ENCODE measurements at places on chromosomes 11 and 22. TPM values are rescaled to one million over a fixed set of nuclear protein-coding genes. Genes with fewer than 3 reads are reported as not detected.
A peak's percentile ranks its signal among the peaks of the same experiment; 100 is the strongest.

- peaks cover 8% of the 10 kb centered on the region for H3K36me3 ChIP-seq
- DNase-seq: no peak
- H3K4me3 ChIP-seq: no peak overlapping the region
- H3K27ac ChIP-seq: no peak overlapping the region
Measured at GRCh38 chr11:87081358-87081757, 43.6 kb downstream of the TMEM135 start.

GRCh38 chr11:117870103-117870952 is 6.1 kb downstream of the FXYD6 start:
- no peaks in the 10 kb centered on the region for H3K4me1 ChIP-seq
- no peaks in the 10 kb centered on the region for H3K36me3 ChIP-seq
- no peak overlapping the region for H3K4me3 ChIP-seq
- no peaks in the 10 kb centered on the region for H3K27me3 ChIP-seq

DNA sequence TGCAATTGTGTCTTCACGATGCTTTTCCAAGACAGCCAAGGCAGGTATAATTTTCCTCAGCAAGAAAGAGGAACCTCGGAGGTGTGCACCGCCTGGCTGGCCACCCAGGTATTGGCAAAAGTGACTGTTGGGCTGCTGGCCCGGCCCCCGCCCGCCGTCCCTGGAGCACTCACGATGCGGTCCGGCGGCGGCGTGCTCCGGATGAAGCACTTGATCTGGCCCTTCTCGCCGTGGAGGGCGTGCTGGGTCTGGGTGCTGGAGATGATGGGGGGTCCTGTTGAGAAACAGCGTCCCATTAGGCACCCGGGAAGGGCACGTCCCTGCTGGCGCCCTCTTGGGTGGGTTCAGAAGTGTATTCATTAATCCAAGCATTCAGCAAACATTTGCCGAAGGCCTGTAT is 84.8 kb downstream of the ST3GAL4 start:
- H3K4me1 ChIP-seq: no peaks in the 10 kb centered on the region
- no peak overlapping the region for H3K4me3 ChIP-seq
- H3K27ac ChIP-seq: no peak overlapping the region
- no peaks in the 10 kb centered on the region for H3K36me3 ChIP-seq
- no peak for DNase-seq
- no peaks in the 10 kb centered on the region for H3K27me3 ChIP-seq

GRCh38 chr11:122804161-122804560 is 34.1 kb upstream of the CRTAM start:
- H3K36me3 ChIP-seq: no peaks in the 10 kb centered on the region
- no peak overlapping the region for H3K27ac ChIP-seq
- H3K4me3 ChIP-seq: no peak overlapping the region
- no peak for DNase-seq
- H3K4me1 ChIP-seq: no peaks in the 10 kb centered on the region

DNA sequence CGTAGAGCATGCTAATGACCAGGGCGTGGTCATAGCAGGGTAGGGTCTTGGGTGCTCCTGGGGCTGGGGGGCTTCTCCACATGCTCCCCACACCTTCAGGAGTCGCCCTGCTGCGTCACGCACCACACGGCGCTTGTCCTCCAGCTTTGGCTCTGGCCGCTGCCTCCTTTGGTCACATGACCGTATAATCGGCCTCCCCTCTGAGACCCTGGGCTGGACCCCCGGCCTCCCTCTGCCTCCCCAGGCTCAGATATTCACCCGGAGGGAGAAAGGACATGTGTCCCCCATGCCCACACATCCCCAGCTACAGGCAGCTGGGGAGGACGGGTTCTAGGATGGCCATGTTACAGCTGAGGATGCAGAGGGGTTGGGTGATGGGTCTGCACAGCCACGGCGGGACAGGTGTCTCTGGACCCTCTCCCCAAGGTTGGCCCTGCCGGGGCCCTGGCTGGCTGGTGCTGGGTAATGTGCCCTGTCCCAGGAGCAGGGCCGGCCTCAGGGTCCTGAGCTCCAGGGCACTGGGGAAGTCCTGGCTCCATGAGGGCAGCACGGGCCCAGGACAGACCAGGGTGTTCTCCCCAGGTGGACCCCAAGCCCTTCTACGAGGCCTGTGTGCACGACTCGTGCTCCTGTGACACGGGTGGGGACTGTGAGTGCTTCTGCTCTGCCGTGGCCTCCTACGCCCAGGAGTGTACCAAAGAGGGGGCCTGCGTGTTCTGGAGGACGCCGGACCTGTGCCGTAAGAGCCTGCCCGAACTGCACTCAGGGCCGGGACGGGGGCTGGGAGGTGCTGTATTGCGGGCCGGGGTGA is 14.5 kb downstream of the MUC2 start:
- no peaks in the 10 kb centered on the region for H3K27me3 ChIP-seq
- H3K27ac ChIP-seq: no peak overlapping the region
- no peaks in the 10 kb centered on the region for H3K36me3 ChIP-seq
- DNase-seq: no peak
- no peaks in the 10 kb centered on the region for H3K4me1 ChIP-seq
- H3K4me3 ChIP-seq: no peak overlapping the region

DNA sequence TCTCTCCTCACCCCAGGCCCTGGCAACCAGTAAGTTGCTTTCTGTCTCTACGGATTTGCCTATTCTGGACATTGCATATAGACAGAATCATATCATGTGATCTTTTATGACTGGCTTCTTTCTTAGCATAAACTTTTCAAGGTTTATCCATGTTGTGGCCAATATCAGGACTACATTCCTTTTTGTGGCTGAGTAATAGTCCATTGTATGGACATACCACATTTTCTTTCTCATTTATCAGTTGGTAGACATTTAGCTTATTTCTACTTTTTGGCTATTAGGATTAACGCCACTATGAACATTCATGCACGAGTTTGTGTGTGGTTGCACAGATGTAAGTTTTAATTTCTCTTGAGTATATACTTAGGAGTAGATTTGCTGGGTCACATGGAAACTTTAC is 35.7 kb downstream of the ARFGAP3 start:
- no peak overlapping the region for H3K27ac ChIP-seq
- no peak overlapping the region for H3K4me3 ChIP-seq
- no peaks in the 10 kb centered on the region for H3K27me3 ChIP-seq
- peaks cover 41% of the 10 kb centered on the region for H3K36me3 ChIP-seq
- no peak for DNase-seq
- no peaks in the 10 kb centered on the region for H3K4me1 ChIP-seq

GRCh38 chr11:130727157-130728119 is 188.8 kb downstream of the SNX19 start:
- no peaks in the 10 kb centered on the region for H3K36me3 ChIP-seq
- H3K4me1 ChIP-seq: peaks cover 22% of the 10 kb centered on the region
- H3K27ac ChIP-seq: no peak overlapping the region

GRCh38 chr11:9797300-9797699 is 133.4 kb downstream of the SWAP70 start:
- H3K27me3 ChIP-seq: no peaks in the 10 kb centered on the region
- H3K36me3 ChIP-seq: no peaks in the 10 kb centered on the region
- peaks cover 60% of the 10 kb centered on the region for H3K4me1 ChIP-seq

- no peaks in the 10 kb centered on the region for H3K27me3 ChIP-seq
- no peaks in the 10 kb centered on the region for H3K36me3 ChIP-seq
- no peak overlapping the region for H3K27ac ChIP-seq
- DNase-seq: no peak
Measured at GRCh38 chr11:69265911-69266510, 27.9 kb upstream of the MYEOV start.

- no peak for DNase-seq
- H3K4me3 ChIP-seq: no peak overlapping the region
- no peaks in the 10 kb centered on the region for H3K36me3 ChIP-seq
- H3K27me3 ChIP-seq: no peaks in the 10 kb centered on the region
Measured at GRCh38 chr22:44449061-44449682, 48.9 kb downstream of the RTL6 start.

DNA sequence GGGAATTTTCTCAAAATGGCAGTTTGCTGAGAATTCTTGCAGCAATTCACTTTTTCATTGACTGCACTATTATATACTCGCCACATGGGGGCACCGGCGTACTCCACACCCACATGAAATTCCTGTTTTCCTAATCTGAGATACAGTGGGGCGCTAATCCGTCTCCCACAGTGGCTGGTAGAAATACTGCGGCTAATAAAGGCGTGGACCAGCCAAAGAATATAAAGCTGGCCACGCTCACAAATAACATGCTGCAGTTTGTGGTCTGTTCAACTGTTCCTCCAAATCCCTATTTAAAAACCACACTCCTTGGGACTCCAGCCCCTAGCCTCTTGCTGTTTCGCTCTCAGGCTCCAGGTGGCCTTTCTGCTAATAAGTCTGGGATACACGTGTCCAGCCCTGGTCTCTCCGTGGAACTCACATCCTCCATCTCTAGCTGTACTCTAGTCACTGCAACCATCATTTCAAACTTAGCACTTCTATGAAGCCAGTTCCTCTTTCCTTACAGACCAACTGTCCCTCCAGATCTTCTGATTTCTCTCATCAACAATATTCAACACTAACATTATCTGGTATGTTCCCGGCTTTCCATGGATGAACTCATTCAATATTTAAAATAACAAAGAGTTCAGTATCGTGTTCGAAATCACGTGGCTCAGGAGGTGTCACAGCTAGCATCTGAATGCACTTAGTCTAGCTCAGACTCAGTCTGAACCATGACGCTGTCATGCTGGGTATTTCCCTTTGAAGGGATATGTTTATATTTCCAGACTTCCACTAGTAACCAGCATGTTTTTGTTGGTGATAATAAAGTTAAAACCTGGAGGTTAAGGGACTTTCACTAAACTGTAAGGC is 22.0 kb downstream of the TBRG1 start:
- DNase-seq: no peak
- H3K4me1 ChIP-seq: peaks cover 24% of the 10 kb centered on the region
- no peaks in the 10 kb centered on the region for H3K36me3 ChIP-seq
- no peaks in the 10 kb centered on the region for H3K27me3 ChIP-seq

- peaks cover 5% of the 10 kb centered on the region for H3K27me3 ChIP-seq
- peak overlapping the region; percentile 71 for H3K4me3 ChIP-seq
- DNase-seq: no peak
Measured at GRCh38 chr11:66315921-66316811, 678 bp downstream of the CD248 start.

- H3K27ac ChIP-seq: no peak overlapping the region
- DNase-seq: no peak
- H3K4me3 ChIP-seq: no peak overlapping the region
- no peaks in the 10 kb centered on the region for H3K36me3 ChIP-seq
- H3K4me1 ChIP-seq: peaks cover 4% of the 10 kb centered on the region
Measured at GRCh38 chr11:8062781-8063257, 18.2 kb upstream of the TUB start.

The SCN3B gene
- total RNA-seq: 0.35 TPM

The NDUFA6 gene
- total RNA-seq: 27.0 TPM

The NAT10 gene
- total RNA-seq: 14.1 TPM
